ENCODE measurements at places on chromosomes 1 and 21.

DNA sequence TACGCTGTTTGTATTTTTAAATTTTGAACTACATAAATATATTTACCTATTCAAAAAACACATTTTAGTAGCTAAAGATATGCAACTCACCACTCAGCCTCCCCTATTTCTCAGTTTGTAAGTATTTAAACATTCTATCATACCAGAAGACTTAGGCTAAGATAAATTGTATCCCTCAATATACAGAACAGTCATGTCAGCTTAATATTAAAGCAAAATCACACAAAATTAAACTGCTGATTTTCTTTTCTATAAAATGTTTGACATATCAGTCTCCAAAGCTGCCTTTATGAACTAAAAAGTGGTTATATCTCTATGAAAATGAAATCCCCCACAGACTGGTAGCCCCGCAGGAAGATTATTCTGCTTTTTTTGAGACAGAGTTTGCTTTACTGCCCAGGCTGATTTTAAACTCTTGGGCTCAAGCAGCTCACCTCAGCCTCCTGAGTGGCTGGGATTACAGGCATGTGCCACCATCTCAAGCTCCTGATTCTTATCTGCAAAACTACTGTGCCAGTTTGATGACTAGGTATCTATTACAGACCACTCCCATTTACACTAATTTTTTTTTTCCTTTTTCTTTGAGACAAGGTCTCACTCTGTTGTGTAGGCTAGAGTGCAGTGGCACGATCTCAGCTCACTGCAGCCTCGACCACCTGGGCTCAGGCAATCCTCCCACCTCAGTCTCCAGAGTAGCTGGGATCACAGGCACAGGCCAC is 37.6 kb downstream of the NRDC start:
- DNase-seq: no peak

GRCh38 chr1:4653328-4653660 is 1.1 kb upstream of the AJAP1 start:
- DNase-seq: no peak

DNA sequence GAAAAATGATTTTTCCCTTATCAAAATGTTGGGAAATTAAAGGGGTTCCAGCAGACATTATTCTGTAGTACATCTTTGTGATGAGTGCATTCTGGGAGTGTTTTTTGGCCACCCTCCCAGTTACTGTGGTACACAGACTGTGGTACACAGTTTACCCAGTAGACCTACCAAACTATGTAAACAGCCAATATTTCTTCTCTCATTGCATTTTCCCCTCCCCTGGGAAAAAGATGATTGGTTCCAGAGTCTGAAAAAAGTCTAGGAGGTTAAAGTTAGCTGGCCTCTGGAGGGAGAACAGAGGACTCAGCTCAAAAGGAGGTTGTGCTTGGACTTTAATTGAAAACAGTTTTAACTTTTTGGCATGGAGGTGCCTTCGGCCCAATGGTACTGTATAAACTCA is 42.5 kb downstream of the PGM1 start:
- DNase-seq: no peak

- no peak for DNase-seq
Measured at GRCh38 chr1:179424610-179425009, 58.8 kb downstream of the AXDND1 start.

DNA sequence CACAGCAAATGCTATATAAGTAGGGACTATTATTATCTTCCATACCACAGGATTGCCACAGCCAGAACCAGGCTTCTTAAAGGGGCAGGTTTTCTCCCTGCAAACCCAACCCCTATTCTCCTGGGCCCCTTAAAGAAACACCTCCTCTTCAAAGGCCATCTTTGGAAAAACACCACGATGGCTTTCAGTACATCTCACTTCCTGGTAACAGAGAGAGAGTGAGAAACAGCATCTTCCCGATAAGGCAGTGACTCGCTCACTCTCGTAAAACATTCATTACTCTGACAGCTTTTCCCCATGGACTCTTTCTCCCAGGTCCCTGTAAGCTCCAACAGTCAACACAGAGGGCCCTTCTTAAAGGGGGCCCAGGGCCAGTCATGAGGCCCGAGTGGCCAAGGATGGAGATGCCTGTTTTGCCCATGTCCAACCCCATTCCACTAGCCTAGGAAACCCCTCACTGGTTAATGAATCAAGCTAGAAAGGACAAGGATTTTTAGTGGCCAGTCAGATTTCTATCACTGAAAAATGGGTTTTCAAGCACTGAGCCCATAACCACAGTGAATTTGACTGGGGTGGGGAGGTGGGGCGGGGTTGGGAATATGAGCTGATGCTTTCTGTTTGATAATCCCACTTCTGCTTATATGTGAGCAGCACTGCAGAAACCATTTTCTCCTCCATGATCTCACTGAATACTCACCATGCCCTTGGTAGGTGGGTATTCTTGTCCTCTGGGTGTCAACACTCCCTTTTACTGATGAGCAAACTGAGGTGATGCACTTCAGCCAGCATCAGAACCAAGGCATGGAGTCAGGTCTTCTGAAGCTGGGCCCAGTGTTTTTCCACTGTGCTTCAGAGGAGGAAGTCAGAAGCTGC is 3.6 kb upstream of the NAV1 start:
- no peak for DNase-seq

- no peak for DNase-seq
Measured at GRCh38 chr1:1955621-1956094, 36.6 kb upstream of the TMEM52 start.

GRCh38 chr1:54904476-54905048 is 17.6 kb upstream of the DHCR24 start:
- no peak for DNase-seq

GRCh38 chr21:33229784-33230544 is at the start of gene IFNAR2:
Gene IFNAR2, plus strand, starts transcription at chr21:33229938. Its CDS starts 11,985 bp downstream, at chr21:33241923.
- peak; percentile 45 for DNase-seq

- DNase-seq: no peak
Measured at GRCh38 chr1:76122271-76122670, 47.7 kb downstream of the ST6GALNAC3 start.

GRCh38 chr1:24744911-24745710 is at the start of gene CLIC4:
Gene CLIC4, plus strand, starts transcription at chr1:24745447. Its CDS starts 107 bp downstream, at chr1:24745554.
- peak; percentile 93 for DNase-seq
